ENCODE measurements at places on chromosomes 2 and 18.

GRCh38 chr2:120741571-120742561 is 6.2 kb downstream of the GLI2 start:
- no peak for DNase-seq

DNA sequence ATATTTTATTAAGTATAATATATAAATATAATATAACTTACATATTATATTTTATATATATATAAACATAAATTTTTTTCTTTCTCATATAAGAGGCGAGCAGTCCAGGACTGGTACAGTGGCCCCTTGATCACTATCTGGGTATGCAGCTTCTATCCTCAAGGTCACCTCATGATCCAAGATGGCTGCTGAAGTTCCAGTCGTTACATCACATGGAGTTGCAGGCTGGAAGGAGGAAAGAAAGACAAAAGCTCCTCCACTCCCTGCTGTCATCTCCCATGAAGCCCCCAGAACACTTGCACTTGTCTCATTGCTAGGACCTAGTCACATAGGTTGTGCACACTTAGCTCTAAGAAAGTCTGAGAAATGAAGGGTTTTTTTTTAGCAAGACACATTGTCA is 145.1 kb upstream of the SLC1A4 start:
- DNase-seq, result no peak

GRCh38 chr2:168443818-168444217 is 12.3 kb upstream of the CERS6 start:
- no peak for DNase-seq

DNA sequence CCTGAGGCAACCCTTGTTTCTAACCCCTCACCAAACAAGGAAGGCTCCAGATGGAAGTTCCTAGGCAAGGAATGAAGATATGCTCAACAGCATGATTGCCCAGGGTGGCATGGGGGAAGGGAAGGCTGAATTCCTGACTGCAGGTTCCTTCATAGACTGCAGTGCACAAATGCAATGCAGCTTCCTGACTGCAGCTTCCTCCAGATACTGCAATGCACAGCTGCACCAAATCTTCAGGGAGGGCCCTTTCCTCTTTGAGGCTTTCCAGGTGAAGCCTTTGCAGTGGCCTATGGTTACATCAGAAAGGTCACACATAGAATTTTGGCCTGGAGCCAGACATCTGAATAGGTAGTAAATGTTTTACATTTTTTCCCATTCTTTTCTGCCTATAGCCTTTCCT is 58.8 kb upstream of the DYNAP start:
- DNase-seq, result no peak

DNA sequence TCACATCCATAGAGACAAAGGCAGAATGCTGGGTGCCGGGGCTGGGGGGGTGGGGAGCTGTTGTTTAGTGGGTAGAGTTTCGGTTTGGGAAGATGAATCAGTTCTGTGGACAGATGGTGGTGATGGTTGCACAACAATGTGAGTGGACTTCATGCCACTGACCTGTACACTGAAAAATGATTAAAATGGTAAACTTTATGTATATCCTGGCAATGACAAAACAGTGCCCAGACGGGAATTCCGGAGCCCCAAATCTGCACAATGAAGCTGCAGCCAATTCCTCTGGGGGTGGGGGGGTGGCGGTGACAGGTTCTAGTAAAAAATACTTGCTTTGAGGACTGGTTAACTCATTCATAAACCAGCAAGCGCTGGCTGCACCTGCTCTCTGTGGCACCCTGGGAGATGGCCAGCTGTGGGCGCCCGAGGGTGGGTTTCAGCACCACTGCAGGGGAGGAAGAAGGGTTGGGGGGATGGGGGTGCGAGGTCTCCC is 81.8 kb upstream of the HPCAL1 start:
- no peak for DNase-seq

DNA sequence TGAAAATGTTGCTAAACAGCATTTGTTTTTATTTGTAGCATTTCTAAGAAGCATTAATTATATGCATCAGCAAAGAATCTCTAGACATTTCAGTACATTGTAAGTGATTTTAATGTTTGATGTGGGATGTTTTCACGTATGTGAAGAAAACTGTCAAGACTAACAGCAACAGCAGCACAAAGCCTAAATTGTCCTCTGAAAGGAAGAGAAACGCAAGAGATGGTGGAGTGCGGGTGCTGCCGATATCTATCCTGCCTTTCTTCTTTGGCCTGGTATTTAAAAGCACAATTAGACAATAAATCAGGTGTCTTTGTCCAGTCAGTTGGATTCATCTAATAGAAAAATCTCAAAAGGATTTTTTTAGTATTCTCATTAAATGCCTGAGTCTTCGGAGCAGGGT is 3.1 kb downstream of the TWIST2 start:
- DNase-seq, result no peak

DNA sequence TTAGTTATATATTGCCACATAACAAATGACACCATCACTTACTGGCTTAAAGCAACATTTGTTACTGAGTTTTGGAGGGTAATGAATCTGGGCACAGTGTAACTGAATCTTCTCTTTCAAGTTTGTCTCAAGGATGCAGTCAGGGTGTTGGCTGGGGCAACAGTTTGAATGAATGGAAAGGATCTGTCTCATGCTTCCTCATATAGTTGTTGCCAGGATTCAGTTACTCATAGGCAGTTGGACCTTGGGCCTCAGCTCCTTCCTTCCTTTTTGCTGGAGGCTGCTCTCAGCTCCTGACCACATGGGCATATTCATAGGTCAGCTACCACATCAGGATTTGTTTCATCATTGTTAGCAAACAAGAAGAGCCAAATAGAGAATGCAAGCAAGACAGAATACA is 466.1 kb upstream of the MC4R start:
- no peak for DNase-seq

GRCh38 chr2:124354466-124354865 is 329.4 kb downstream of the CNTNAP5 start:
- no peak for DNase-seq
